ENCODE measurements at places on chromosomes 5 and 9.
A peak's percentile ranks its signal among the peaks of the same experiment; 100 is the strongest.

GRCh38 chr5:179422908-179423481, 77.7 kb upstream of the ADAMTS2 start:
- no peak for DNase-seq

DNA sequence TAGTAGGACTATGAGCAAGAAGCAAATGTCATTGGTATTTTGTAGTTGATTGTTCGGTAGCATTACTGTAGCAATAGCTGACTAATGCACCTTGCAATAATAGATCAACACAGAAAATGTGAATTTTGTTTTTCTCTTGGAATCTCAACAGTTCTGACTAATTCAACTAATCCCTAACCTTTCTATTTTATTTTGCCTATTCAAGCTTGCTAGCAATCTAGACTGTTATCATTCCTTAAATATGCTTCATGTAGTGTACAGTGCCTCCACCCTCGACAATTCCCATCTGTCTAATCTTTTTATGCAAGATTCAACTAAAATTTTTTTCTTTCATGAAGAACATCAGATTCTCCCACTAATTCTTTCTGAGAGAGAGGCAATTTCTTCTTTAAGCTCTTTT, 570.6 kb downstream of the PDE4D start:
- no peak for DNase-seq

- no peak for DNase-seq
Observed at GRCh38 chr9:111965566-111966019, 69.0 kb downstream of the UGCG start.

GRCh38 chr9:83622939-83623678, at the start of gene IDNK:
TSS of gene IDNK (plus strand) at chr9:83623143. CDS start at chr9:83623172, 29 bp downstream.
- DNase-seq: peak; percentile 81

DNA sequence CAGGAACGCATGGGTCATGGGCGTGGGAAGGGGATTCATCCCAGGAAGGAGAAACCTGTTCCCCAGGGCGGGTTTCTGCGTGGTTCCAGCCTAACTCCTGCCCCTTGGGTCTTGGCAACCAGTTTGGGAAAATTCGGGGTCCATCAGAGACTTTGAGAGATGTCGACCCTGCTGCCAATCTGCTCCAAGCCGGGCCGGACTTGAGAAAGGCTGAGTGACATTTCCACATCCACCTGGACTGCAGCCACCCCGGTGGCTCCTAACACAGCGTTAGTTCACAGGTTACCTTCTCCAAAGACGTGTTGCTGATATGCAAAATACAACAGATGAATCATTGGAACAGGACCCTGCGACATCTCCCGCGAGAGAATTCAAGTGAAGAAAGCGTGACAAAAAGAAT, 627.2 kb downstream of the IRX1 start:
- DNase-seq: no peak

DNA sequence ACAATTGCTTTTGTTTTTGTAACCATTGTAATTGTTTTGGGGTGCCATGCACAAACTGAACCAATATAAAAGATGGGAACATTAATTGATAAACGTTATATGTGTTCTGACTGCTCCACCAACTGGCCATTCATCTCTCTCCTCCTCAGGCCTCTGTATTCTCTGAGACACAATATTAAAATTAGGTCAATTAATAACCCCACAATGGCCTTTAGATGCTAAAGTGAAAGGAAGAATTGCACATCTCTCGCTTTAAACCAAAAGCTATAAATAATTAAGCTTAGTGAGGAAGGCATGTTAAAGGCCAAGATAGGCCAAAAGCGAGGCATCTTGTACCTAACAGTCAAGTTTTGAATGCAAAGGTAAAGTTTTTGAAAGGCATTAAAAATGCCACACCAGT, 448.4 kb upstream of the ITGA1 start:
- no peak for DNase-seq

DNA sequence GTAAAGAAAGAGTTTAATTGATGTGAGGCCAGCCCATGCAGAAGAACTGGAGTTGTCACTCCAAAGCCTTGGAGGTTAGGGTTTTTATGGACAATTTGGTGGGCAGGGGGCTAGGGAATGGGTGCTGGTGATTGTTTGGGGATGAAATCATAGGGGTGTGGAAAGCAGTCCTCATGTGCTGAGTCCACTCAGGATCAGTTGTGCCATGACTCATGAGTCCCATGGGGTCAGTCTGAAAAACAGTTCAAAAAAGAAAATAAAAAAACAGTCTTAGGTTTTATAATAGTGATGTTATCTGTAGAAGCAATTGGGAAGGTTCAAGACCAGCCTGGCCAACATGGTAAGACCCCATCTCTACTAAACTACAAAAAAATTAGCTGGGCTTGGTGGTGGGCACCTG, 162.3 kb downstream of the KDM4C start:
- no peak for DNase-seq

DNA sequence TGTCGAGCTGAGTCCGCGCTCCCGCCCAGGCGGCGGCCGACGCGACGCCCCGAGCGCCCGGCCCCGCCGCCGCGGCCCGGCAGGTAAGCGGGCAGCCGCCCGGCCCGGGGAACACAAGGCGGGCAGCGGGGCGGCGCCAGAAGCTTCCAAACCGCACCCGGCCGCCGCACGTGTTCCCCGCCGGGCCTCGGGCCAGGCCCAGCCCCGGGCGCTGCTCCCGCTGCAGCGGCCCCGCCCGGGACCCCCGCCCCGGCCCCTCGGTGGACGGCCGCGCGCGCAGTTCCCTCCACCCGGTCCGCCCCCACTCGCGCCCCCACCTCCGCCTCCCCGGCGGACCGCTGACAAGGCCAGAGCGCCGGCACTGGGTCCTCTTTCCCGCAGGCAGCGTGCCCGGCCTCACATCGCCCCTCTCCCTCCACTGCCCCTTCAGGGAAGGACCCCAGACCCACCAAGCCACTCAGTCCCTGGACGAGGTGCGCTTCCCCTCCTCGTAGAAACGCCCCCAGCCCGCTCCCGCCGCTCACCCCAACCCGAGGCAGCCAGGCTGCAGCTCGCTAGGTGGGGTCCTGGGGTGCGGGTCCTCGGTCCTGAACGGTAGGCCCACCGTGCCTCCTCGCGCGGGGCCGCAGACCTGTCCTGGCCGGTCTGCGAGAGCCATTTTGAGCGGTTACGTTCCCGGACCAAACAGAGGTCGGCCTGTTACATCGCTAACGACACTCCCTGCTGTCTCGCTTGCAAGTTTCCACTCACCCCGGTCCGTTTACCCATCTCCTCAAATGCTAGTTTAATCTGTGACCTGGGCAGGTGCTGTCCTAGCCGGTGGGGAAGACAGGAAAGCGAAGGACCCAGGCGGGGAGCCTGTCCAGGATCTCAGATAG, 475 bp downstream of the WDR5 start:
- no peak for DNase-seq

DNA sequence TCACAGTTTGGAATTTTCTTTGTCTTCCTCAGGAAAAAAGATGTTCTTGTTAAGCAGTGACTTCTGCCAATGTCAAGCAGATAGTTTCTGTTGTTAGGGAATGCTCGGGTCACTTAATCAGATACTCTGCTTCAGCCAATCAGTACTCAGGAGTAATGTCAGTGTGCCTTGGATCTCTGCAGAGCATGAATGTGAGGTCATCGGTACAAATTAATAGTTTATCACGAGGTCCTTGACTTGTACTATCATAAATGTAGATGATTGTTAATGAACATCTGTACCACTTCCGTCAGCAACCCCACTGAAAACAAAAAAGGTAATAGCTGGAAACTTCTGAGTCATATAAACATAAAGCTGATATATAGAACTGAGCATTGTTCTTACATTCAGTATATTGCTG, 73.6 kb downstream of the FBXL7 start:
- no peak for DNase-seq

DNA sequence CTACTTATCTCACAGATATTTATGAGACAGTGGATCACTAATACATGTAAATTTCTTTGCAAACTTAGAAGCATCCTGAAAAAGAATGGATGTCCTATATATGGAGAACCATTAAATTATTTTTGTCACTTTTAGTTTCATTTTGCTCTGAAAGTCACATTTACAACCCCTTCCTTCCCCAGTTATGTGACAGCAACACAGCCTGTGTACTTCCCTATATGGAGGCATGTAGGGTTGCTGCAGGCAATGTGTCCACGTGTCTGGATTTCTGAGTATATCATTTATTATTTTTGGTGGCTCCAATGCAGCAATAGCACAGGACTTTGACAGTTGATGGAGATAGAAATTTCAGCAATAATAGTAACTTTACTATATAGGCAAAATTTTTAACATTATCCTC, 156.4 kb downstream of the ST8SIA4 start:
- DNase-seq: no peak

Data from right lobe of liver (tissue), 6 donors.